Activated naive CD4-positive, alpha-beta T cell treated with anti-CD3 and anti-CD28 coated beads for 36 hours (primary cell): ENCODE measurements at places on chromosomes 2 and 18.

GRCh38 chr2:149410701-149411484, 80.5 kb downstream of the LYPD6 start:
- no peak for DNase-seq

DNA sequence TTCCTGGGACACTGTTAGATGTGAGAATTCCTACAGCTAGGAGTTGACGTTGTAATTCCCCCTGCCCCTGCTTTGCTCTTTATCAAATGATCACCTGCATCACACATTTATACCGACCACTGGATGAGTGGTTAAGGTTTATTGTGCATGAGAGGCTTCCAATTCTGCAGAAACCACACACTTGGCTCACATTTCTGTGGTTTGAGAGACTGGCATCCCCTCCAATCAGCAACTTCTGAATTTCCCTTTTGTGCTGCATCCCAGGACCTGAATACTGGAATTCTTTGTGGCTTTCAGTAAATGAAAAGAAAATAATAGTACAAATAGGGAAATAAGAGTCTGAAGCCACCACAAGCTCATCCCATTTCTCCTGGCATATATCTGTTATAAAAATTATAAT, 628.7 kb upstream of the PIK3C3 start:
- DNase-seq = no peak

- DNase-seq = no peak
Observed at GRCh38 chr2:38742797-38743559, 8.2 kb downstream of the SRSF7 start.

DNA sequence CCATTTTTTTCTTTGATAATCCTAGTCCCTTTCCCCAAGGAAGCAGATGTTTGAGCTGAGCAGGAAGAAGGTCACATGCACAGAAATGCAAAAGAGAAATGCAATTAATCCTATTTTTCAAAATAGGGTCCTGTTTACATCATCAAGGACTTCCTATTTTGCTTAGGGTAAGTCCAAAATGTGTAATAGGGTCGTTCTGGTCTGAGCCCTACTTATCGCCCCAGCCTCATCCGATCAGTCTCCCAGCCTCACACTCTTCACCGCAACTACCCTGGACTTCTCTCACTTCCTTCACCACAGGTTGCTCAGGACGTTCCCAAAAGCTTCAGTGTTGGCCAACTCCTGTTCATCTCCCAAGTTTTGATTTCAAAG, 32.8 kb downstream of the FOSL2 start:
- no peak for DNase-seq

DNA sequence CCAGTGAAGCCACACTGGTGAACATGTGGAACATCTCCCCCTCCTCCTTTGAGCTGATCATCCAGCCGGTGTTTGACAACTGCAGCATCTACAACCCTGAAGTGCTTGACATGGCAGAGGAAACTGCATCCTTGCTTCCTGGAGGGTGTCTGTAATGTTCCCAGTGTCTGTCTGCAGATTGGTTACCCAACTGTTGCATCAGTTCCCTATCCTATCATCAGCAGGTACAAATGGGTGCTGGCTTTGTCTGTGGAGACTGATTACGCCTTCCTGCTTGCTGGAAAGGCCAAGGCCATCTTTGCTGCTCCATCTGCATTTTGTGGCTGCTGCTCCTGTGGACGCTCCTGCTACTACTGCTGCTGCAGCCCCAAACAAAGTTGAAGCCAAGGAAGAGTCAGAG, 83.5 kb downstream of the SKA1 start:
- DNase-seq = no peak

GRCh38 chr2:109128616-109129355, at the start of gene SH3RF3:
Gene SH3RF3, plus strand, starts transcription at chr2:109129205.
- DNase-seq = peak; percentile 29

GRCh38 chr2:238331916-238332315, 11.6 kb downstream of the TRAF3IP1 start:
- no peak for DNase-seq

GRCh38 chr2:33131111-33131510, 184.4 kb downstream of the LTBP1 start:
- DNase-seq = no peak

- DNase-seq = no peak
Observed at GRCh38 chr2:142605421-142605820, 272.0 kb upstream of the KYNU start.
